H7 (cell line): ENCODE measurements at places on chromosomes 7 and 10. TPM values are rescaled to one million over a fixed set of nuclear protein-coding genes. Genes with fewer than 3 reads are reported as not detected.

CHAT gene
- total RNA-seq = not detected in 2 replicates

- no peak for DNase-seq
These were observed 235.8 kb downstream of the DNAJB6 start for GRCh38 chr7:157572622-157573021.

DNA sequence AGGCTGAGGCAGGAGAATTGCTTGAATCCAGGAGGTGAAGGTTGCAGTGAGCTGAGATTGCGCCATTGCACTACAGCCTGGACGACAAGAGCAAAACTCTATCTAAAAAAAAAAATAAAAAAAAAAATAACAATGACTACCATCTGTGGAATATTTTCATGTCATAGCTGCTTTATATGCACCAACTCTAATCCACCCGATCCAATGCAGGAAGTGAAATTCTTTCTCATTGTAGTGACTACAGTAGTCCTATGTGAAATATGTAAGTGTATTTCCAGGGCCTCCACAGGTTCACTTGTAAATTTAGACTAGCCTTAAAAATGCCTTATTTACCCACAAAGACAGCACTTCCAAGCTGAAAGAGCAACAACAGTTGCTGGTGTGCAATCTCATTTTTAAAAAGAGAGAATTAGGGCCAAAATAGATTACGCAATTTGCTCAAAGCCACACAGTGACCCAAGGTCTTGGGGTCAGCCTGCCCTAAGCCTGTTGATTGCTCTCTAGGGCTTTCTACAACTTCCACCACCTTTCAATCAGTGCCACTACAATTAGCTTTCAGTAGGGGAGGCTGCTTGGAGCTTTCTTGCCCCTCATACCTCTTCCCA, 25.8 kb upstream of the EGFR start:
- DNase-seq = no peak

- no peak for DNase-seq
These were observed 373.7 kb downstream of the PHTF2 start for GRCh38 chr7:78172267-78172757.

DNA sequence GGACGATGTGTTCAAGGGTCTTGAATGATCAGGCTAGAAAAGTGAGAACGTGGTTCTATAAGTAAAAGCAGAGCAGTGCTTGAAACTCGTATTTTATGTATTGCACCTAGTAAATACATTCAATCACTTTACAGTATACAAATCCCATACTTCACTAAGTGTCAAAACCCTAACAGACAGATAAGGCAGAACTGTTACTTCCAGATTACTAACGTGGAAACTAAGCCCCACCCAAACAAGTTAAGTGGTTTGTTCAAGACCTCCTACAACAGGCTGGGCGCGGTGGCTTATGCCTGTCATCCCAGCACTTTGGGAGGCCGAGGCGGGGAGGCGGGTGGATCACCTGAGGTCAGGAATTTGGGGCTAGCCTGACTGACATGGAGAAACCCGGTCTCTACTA, 9.2 kb upstream of the MYO1G start:
- DNase-seq = no peak
